ENCODE measurements at places on chromosomes 5 and 9.

DNA sequence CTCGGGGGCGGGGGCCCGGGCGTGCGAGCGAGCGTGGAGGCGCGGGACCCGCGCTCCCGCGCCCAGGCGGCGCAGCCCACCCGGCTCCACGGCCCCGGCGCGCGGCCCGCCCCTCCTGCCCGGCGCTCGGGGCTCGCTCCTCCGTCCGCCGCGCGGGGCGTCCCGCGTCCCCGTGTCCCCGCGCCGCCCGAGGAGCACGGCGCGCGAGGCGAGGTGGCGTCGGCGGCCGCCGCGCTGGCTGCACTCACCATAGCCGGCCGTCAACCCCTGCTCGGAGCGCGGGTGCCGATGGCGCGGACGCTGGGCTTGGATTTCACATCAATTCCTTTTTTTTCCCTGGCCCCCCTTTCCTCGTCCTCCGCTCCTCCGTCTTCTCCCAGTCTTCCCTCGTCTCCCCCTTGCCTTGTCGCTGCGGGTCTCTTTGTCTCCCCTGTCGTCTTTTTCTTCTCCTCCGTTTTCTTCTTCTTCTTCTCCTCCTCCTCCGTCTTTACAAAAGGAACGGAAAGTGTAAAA, 494 bp downstream of the PTCH1 start:
- no peak for DNase-seq

GRCh38 chr9:79776581-79776980, 204.8 kb downstream of the TLE4 start:
- DNase-seq = no peak

DNA sequence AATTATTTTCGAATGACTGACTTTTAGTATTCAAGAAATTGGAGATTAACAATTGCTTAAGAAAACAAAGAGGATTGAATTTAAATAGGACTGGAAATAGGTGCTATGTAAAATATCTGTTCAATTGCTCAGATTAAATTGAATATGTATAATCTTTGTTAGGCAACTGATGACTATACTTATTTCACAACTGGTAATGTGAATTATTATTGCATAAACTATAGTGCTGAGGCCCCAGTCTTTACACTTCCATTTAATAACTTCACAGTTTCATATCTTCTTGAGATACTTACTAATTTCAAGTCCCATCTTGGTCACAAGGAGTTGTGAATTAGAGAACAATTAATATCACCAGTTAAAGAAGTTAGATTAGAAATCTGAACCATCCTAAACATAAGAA, 16.7 kb downstream of the CEP78 start:
- DNase-seq = no peak

- peak; percentile 14 for DNase-seq
These were observed 2.8 kb downstream of the TICAM2 start for GRCh38 chr5:115599502-115599901.

DNA sequence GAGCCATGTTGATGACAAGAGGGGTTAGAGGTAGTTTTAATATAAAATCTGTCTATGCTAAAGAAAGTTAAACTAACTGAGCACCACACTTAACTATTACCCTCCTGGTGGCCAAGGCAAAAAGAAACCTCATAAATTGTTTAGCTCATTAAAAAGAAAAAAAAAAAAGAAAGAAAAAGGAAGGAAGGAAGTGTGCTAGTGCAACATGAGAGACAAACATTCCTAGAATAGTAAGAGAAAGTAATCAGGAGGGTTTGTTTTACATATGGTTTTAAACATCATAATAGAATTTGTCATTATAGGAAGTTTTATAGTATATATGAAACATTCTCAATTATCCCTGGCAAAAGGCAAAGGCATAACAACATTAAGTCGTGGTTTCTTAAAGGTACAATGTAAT, 152.3 kb downstream of the SNX18 start:
- no peak for DNase-seq

DNA sequence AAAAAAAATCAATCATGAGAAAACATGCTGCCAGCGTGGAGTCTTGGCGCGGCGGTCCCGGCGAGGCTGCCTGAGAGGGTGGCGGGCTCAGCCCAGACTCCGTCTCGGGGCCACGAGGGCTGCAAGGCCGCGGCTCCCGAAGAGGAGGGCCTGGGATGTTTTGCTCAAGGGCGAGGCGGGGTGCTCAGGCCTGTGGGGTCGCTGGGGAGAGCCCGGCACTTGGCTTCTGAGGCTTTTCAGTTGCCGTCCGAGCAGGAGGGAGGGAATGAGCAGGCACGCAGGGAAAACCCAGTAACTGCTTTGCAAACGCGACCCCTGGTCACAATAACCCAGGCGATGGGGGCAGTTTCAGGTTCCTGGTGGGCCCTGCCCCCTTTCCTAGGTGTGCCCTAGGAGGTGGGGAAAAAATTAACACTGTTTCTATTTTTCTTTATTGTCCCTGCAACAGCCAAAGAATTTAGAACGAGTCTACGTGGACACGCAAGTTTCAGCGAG, 3.2 kb upstream of the IRX2 start:
- no peak for DNase-seq

GRCh38 chr5:172479034-172479783, 24.9 kb upstream of the SH3PXD2B start:
- DNase-seq = peak; percentile 23

GRCh38 chr5:8641786-8642505, 773.0 kb downstream of the MTRR start:
- DNase-seq = no peak

DNA sequence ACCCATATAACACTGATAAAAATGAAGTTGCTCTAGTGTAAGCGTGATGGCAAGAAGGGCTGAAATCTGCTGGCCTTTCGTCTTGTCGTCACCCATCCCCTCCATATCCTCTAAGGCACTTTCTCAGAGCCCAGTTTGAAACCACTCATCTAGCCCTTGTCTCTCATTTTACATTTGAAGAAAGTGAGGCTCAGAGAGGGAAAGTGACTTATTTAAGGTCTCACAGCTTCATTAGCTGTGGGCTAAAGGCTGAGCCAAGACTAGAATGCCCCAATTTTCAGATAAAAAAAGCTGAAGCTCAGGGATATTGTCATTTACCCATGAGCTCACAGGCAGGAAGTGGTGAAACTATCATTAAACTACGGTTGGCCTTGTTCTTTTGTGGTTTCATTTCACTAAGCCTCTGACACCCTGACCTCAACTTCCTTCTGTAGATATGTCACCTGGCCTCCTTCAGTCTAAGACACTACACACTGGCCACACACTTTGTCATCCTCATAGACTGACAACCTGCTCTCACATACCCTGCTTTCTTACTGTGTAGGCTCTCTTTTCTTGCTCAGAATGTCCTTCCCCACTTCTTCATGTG, 176.7 kb upstream of the DMAC1 start:
- DNase-seq = peak; percentile 35

- no peak for DNase-seq
These were observed 6.4 kb downstream of the GRIA1 start for GRCh38 chr5:153496835-153497234.

GRCh38 chr9:131585375-131585774, 40.1 kb downstream of the PRRT1B start:
- DNase-seq = peak; percentile 28

- no peak for DNase-seq
These were observed 96.5 kb downstream of the TLE1 start for GRCh38 chr9:81592887-81593266.

DNA sequence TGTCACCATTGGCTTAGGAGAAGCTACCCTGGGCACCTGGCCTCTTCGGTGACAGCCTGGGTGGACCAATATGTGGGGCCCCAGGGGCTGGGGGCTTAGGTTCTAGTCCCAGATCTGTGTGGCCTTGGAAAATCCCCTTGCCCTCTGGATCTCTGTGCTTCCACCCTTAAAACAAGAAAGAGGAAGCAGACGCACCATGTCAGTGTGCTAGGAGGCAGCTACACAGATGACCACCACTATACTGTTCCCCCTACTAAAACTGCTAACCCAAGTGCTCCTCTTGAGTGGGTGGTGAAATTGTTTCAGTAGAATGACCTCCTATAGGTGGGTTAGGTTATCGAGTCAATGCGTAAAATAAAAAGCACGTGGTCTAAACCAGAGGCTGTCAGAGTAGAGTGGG, 31.0 kb downstream of the AFAP1L1 start:
- DNase-seq = no peak

DNA sequence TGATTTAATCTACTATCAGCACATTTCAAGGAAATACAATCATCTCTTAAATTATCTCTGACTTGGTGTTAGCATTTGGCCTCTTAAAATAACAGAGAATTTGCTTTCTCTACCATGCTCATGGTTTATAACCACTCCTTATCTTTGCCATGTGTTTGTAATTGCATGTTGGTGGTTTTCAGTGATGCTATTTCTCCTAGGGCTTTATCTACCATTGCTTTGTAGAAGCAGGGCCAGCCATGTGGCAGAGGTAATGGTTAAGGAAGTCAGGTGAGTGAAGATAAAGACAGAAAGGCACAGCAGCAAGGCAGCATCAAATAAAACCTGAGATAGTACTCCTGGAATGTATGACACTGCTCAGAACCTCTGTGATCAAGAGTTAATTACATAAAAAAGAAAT, 206.2 kb downstream of the FER start:
- no peak for DNase-seq

DNA sequence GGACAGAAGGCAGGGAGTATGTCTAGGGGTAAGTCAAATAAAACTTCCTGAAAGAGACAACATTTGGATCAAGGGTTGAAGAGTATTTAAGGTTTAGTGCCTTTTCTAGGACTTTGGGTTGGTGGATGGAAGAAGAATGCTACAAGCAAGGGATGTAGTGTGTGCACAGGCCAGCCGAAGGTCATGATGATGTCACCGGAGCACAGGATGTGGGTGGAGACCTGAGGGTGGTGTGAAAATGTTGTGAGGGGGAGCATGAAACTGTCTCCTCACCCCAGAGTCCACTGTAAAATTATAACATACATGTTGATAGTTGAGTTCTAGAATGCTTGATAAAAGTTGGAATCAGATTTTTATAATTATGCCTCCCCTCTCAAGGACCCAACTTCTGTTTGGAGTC, 553.3 kb upstream of the SGCD start:
- no peak for DNase-seq

DNA sequence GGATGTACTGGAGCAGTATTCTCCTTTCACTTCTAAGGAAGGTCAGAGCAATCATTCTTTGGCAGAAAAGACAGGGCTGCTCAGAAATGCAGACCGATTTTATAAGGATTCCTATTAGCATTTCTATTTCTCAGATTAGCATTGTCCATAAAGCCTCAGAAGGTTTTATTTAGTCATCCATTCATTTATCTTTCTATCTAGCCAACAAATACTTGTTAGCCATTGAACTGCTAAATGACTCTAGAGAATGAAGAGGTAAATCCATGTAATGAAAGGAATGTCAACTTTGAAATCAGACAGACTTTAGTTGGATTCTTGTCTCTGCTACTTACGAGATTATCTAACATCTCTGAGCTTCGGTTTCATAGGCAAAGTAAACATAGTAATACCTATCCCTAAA, 165.2 kb downstream of the SLC25A46 start:
- no peak for DNase-seq

GRCh38 chr9:9605681-9606080, 1007.1 kb downstream of the PTPRD start:
- no peak for DNase-seq

DNA sequence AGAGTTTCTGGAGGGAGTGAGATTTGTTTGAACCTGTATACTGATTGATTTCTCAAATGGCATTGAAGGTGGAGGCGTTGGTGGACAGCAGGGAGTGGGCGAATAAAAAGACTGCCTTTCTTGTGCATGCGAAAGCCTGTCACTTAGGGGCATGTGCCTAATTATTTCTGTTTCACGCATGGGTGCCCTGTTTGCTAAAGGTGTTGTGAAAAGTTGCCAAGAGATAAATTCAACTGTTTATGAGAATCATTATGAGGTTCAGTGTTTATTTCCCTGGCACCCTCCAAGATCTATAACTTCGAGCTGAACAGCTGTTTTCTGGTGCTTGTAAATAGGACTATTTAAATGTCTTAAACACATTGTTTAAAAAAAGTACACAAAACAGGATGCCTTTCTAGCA, 67.4 kb upstream of the DMRTA1 start:
- no peak for DNase-seq

GRCh38 chr5:59609501-59610265, 283.8 kb downstream of the PDE4D start:
- no peak for DNase-seq

DNA sequence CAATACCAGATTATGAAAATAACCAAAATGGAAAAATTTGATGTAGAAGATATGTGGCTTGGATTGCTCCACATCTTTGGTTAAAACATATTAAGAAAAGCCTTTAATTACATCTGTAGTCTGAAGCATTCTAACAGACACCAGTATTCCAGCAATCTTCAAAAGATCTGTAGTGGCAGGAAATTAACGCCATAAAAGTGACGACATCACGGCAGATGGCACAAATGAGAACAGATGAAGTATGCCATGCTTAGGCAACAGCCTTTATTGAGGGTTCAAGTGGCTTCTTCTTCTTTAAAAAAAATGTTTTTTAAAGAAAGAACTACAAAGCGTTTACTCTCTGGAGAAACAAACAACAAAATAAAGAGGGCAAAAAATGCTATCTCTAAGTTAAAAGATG, 164.2 kb downstream of the MEF2C start:
- no peak for DNase-seq

GRCh38 chr5:132405646-132406045, 36.1 kb downstream of the SLC22A5 start:
- DNase-seq = no peak

DNA sequence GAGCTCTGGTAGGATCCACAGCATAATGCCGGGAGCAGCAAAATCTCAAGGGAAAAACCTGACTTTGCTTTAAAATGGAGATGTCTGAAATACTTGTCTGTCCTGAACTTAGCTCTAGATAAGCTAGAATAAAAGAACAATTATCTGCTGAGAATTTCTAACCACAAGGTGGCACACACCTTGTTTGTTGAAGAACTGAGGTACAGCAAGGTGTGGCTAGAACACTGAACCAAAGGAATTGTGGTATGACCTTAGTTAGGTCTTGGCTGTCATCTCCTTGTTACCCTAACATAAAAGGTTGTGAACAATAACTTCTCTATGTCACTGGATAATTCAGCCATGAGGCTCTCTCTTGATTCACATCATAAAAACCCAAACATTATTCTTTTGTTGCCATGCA, 72.3 kb upstream of the ANXA1 start:
- no peak for DNase-seq

GRCh38 chr9:111582888-111583287, 16.6 kb downstream of the PTGR1 start:
- no peak for DNase-seq
